Stromal cell of bone marrow (primary cell): ENCODE measurements at places on chromosomes 4 and X.

GRCh38 chrX:135112743-135113142 lies 7.6 kb downstream of the ETDB start:
- no peak for DNase-seq

GRCh38 chr4:47519239-47519883 lies 34.3 kb downstream of the ATP10D start:
- no peak for DNase-seq

DNA sequence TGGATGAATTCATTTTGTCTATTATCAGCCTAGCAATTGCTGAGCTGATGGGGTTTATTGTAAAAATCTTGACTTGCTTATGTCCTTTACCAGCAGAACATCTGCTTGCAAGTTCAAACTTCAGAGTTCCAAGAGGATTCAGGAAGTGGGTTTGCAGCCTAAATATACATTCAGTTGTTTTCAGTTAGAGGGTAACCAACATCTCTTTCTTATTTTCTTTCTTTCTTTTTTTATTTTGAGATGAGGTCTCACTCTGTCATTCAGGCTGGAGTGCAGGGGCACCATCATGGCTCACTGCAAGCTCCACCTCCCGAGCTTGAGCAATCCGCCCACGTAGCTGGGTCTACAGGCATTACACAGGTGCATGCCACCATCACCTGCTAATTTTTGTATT lies 31.4 kb upstream of the FHL1 start:
- no peak for DNase-seq

DNA sequence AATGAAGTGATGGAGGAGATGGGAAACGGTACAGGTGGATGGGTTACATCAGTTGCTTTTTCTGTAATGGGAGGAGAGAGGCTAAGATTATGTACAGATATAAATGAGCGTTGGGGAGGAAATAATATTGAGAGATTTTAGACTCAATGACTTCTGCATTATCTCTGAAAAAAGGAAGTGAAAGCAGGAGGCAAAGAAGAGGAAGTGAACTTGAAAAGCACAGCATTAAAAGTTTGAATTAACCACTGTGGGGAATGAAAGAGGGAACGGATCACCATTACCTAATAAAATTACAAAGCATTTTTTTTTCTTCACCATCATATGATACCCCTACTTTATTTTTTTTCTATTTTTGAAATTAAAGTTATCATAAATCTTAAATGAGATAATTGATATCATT lies 1025.5 kb downstream of the RPA4 start:
- no peak for DNase-seq

GRCh38 chrX:131861088-131861787 lies 161.9 kb upstream of the STK26 start:
- DNase-seq: no peak
